ENCODE measurements at places on chromosomes 2 and 18.

- ATAC-seq: no peak
These were observed 8.8 kb downstream of the PELI1 start for GRCh38 chr2:64135421-64135820.

DNA sequence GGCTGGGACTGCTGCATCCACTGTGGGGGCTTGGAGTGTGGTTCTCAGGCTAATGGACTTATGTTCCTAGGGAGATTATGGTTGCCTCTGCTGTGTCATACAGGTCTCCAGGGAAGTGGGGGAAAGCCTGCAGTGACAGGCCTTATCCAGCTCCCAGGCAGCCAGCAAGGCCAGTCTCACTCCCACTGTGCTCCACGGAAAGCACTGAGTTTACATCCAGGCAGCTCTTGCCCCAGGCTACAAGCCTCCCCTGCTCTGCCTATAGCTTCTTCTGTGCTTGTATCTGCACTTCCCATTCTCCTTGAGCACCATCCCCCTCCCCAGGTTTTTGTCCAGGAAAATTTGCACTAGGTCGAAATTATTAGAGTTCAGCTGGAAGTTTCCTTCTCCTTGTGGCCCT is 231.9 kb downstream of the ZRANB3 start:
- no peak for ATAC-seq

DNA sequence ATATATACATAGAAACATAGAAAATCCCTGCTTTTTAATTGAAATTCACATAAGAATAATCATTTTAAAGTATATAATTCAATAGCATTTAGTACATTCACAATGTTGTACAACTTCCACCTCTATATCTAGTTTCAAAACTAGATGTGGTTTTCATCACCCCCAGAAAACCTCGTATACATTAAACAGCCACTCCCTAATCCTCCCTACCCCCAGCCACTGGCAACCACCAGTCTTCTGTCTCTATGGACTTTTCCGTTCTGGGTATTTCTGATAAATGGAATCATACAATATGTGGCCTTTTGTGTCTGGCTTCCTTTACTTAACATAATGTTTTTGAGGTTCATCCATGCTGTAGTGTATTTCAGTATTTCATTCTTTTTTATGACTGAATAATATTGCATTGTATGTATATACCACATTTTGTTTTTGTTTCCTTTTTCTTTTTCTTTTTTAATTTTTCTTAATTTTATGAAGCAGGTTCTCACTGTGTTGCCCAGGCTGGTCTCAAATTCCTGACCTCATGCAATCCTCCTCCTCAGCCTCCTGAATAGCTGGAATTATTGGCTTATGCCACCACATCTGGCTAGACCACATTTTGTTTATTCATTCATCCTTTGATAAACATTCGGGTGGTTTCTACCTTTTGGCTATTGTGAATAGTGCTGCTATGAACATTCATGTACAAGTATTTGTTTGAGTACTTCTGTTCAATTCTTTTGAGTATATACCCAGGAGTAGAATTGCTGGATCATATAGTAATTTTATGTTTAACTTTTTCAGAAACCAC is 50.6 kb upstream of the RNF152 start:
- ATAC-seq: no peak

DNA sequence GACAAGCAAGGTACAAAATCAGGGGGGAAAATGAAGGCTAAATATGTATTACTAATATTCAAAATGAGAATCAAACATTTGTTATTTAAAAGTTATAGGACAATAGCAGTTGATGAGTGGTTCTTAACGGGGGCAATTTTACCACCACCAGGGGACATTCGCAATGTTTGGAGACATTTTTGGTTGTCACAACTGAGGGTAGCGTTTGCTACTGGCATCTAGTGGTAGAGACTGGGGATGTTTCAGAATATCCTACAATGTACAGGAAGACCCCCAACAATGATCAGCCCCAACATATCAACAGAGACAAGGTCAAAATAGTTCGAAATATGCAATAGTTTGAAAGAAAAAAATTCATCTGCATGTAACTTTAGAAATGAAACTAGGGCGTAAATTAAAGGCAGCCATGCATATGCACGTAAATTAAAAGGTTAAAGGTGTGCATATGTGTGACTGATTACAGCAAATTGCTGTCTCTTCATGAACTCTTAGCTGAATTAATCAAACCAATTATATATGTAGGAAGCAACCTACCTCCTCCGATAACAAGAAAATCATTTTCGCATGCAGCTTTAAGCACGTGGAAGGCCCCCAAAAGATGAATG is 61.2 kb upstream of the CUL3 start:
- peak; percentile 72 for ATAC-seq

GRCh38 chr2:239389414-239390329 is 11.1 kb downstream of the HDAC4 start:
- no peak for ATAC-seq

DNA sequence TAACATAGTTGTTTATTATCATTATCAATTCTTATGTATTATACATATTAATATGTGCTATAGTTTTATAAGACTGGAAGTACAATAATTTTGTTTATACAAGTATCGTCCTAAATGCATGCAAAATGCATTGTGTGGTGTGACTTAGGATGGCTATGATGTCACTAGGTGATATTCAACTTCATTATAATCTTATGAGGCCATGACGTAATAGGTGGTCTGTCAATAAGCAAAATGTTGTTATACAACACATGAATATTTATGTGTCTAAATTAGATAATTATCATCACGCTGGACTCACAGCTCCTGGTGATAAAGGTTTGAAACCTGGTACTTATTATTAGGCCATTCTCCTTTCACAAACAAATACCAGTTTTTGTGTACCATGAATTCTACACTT is 104.4 kb upstream of the NYAP2 start:
- ATAC-seq: no peak

GRCh38 chr2:17610521-17610920 is 70.0 kb downstream of the VSNL1 start:
- ATAC-seq: no peak

- ATAC-seq: no peak
These were observed 204.6 kb downstream of the CTNNA2 start for GRCh38 chr2:79717364-79718007.

DNA sequence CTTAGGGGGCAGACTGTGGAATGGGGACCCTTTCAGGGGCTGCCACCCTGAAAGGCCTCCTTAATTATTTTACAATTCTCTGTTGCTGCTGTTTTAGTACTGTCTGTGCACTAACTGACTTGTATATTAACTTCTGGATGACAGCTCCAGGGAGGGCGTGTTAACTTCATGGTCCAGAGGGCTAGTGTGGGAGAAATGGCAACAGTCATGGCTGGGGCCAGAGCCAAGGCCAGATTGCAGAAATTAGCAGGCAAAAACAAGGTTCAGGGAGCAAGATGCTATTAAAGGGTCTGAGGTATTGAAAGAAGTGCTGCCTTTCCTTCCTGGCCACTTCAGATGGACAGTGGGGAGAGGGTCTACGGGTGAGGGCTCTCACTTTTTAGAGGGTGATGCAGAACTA is 9.1 kb downstream of the WIPF1 start:
- no peak for ATAC-seq

DNA sequence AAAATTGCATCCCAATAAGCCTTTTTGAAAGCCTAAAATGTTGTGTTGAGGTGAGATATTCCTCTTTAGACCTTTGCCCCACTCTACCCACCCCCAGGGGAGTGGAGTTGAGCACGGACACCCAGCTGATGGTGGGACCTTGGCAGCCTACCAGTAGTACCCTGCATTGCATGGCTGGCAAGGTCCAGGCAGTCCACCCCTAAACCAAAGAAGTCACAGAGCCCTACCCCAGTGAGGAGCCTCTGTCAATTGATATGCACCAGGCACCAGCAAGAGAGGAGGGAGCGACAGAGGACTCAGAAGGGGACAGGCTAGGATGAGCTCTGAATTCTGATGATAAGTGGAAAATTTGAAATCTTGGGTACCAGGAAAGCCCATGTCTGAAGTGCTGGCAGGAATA is 38.6 kb downstream of the MARCO start:
- no peak for ATAC-seq

DNA sequence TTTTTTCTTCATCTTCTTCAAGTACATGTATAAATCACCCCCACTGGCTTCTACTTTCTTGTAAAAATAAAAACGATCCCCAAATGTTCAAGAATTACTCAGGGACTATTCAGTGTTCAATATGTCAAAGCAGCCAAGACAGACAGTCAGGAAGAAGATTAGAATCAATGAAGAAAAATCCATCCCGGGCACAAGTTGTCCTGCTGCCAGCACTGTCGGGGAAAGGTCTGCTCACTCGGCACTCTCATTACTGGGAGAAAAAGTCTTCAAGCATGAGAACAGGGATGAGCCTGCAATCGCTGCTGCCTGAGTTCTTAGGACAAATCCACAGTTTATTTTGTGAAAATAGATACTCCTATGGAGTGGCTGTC is 482.8 kb upstream of the KLHL29 start:
- no peak for ATAC-seq

DNA sequence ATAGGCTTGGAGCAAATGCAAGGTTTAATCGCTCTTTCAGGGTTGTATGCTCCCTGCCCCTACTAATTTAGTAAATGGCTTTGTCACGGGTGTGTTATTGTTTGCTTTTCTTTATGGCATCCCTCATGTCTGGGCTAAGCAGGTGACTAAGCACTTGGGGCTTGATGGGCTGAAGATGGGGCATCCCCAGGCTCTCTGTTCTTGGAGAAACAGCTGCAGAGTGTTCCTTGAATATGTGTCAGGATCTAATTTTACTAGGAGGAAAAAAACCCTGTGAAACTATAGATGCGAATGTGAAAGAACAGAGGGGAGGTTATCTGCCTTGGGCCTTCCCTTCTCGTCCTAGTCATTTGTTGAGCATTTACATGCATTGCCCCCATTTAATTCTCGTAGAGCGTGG is 94.7 kb upstream of the TAF1B start:
- ATAC-seq: no peak

DNA sequence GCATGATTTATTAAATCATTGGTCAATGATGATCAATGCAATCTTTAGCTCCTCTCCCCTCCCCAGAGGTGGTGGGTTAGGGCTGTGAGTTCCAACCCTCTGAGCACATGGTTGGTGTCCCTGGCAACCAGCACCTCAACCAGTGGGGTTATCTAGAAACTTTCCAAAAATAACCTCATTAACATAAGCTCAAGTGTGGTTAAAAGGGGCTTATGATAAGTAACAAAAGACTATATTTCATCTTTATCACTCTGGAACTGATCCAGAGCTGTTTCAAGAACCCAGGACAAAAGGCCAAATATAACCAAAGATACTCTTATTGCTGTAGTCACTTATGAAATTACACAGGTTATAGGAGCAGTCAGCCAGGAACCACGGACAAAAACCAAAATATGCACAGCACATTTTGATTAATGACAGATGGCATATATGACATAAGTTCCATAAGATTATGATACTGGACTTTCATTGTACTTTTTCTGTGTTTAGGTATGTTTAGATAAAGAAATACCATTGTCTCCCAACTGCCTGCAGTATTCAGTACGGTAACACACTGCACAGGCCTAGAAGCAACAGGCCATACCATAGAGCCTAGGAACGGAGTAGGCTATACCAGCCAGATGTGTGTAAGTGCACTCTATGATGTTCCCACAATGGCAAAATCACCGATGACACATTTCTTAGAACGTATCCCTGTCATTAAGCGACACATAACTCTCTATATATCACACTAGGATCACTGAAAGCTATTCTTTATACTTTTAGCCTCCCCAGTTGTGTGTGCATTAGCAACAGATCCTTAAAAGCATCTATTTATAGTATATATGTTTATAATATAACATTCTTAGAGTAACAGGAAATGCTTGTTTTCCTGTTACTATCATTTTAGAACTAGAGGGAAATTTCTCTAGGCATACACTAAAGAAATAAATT is 31.9 kb downstream of the KIDINS220 start:
- no peak for ATAC-seq

Measured in stimulated activated memory B cell treated with anti-CD40 and anti-IgM and Interleukin-4, amounts not matched to agents 10 μg/mL and 1 μg/mL and 100 μg/mL, for 72 hours (primary cell).